AML-193 (cell line): ENCODE measurements at places on chromosomes 5 and 9.

DNA sequence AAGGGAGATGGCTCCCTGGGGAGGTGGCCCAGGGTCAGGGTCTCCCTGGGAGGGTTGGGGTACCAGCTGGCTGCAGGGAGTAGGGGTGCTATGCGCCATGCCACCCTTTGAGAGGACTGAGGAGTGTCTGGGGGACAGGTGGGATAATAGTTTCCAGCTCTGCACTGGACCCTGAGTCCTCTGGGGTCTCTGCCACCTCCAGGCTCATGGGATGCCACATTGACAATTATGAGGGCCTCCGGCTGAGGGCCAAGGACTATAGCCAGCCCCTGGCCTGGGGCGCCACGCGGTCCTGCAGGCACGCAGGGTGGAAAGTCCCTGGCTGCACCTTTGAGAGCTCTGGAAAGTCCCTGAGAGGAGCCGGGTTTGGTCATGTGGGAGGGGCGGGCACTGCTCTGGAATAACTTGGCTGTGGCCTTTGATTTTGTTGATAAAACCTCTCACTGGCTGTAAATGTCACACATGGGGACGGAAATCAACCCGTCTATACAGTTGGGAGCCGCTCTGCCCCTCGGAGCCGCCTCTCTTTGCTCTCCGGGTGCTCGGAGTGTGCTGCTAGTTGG lies 16.0 kb downstream of the TRAF2 start:
- DNase-seq: no peak

DNA sequence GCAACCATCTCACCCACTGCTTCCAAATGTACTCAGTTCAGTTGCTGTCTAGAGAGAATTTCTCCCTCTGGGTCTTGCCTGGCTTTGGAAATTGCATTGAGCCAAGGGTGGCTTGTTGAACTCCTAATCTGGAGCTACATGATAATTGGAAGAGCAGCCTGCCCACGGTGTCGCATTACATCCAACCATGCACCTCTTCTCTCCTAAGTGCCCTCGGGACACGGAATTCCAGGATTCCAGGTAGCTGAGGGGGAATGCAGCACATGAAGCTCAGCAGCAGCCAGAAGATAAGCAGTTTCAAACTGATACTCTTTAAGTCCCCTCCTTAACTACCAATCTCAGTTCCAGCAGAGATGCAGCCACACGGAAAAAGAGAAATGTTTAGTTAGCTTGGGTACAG lies 509.4 kb upstream of the KLF4 start:
- DNase-seq: no peak

DNA sequence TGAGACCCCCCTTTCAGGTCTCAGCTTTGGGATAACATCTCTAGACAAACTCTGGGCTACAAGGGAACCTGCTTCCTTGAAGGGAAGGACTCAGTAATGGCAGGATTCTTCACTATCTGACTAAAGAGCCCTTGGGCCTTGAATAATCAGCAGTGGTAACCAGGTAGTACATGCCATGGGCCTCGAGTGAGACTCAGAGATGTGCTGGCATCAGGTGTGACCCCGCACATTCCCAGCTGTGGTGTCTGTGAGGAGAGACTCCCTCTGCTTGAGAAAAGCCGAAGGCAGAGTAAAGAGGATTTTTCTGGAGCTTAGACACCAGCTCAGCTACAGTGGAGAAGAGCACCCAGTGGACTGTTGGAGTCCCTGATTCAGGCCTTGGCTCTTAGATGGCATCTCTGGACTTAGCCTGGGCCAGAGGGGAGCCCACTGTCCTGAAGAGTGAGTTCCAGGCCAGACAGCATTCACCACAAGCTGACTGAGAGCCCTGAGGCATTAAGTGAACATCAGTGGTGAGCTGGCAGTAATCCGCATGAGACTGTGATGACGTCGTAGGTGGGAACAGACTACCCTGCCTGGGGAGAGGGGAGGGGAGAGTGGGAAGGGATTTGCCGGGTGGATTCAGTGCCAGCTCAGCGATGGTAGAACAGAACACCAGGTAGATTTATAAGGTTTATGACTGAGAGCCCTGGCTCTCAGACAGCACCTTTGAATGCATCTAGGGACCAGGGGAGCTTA lies 5.3 kb upstream of the ZNF782 start:
- no peak for DNase-seq

DNA sequence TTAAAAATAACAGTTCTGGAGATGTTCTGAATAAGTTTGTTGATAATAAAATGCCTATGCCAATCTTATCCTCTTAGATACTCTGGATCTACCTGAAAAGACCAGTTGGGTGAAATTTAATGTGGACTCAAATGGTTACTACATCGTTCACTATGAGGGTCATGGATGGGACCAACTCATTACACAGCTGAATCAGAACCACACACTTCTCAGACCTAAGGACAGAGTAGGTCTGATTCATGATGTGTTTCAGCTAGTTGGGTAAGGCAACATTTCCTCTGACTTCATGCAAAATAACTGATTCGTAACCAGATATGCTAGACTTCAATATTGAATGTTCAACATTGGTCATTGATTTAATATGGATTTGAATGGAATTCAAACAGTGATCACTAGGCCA lies 27.0 kb downstream of the ERAP2 start:
- DNase-seq: no peak

GRCh38 chr5:141846031-141846430 lies 32.2 kb downstream of the PCDH1 start:
- DNase-seq: no peak

- no peak for DNase-seq
These were observed 15.1 kb downstream of the MAPKAP1 start for GRCh38 chr9:125691869-125692268.

- DNase-seq: no peak
These were observed 167.3 kb upstream of the FST start for GRCh38 chr5:53313145-53313544.

DNA sequence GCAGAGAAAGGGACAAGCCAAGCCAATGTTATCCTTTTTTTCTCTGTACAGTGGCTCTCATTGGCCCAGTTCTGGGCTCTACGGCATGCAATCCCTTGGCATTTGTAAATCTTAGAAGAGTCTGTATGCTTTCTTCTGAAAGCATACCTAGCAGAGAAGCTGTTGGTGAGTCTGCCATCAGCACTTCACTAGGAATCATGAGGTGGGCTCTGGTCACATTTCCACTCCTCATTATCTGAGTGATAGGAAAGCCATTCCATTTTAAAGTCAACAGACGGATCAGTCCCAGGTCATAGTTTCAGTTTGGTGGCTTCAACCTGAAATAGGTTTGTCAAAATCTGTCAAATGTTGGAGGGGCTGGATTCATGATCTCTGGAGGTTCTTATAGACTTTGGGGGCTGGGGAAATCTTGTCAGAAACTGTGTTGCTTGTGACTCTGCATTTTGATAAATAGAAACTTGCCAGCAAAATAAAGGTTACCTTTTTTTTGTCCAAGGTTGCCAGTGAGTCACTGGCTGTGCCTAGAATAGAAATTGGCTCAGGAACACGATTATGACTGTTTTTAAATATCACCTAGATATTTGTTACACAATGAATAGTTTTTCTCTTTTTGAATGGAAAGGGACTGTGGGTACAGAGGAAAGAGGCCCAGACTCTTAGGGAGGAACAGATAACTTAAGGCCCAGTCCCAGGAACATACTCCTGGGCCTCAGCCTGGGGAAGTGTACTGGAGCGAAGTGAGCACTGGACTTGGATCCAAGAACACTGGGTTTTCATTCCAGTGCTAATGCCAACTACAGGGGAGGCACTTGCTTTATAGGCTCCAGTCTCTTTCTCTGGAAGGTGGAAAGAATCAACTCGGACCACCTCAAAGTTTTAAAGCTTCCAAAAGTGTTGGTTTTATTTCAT lies 183.1 kb downstream of the NMUR2 start:
- no peak for DNase-seq

DNA sequence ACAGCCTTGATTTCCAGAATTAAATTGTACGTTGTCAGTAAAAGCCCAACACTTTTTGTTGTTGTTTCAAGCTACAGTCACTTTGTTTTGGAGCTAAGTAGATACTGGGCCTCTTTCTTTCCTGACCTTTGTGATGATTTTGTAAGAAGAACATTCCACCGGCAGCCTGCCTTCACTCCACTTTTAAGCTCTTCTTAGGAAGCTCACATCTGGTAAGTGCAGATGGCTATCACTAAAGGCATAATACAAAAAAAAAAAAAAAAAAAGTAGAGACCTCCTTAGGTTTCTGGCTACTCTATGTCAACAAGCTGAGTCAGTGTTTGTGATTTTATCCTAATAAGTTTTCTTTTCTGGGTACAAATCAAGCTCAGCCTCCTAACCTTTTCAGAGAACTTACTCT lies 1922.1 kb upstream of the WWC1 start:
- DNase-seq: no peak

GRCh38 chr9:108311745-108312144 lies 544.0 kb downstream of the ACTL7B start:
- no peak for DNase-seq

GRCh38 chr9:109258481-109259302 lies 62.2 kb downstream of the EPB41L4B start:
- no peak for DNase-seq

DNA sequence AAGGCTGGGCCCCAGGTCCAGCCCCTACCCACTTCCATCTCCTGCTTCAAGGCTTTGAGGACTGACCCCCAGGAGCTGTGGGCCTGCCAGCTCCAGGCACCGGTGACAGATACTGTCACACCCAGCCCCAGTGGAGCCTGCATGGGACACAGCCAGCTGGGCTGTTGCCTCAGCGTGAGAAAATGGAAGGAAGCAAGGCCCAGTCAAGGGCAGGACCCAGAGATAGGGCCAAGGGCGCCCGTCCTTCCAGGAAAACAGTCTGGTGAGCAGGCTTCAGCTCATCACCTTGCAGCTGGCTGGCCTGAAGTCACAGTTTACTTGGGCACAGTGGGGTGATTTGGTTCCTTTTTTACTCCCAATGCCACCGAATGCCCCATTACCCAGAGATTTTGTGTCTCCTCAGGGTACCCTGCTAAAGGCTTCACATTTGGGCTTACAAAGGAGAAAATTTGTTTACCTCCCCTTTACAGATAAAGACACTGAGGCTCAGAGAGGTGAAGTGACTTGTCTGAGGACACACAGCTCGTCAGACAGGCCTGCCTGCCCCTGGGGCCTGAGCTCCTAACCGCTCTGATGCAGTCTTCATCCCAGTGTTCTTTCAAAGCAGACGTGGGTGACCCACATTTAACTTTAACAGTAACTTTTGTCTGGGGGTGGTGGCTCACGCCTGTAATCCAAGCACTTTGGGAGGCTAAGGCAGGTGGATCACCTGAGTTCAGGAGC lies 21.5 kb upstream of the WDR38 start:
- DNase-seq: no peak

GRCh38 chr5:57495285-57496086 lies 12.9 kb upstream of the ACTBL2 start:
- DNase-seq: no peak

DNA sequence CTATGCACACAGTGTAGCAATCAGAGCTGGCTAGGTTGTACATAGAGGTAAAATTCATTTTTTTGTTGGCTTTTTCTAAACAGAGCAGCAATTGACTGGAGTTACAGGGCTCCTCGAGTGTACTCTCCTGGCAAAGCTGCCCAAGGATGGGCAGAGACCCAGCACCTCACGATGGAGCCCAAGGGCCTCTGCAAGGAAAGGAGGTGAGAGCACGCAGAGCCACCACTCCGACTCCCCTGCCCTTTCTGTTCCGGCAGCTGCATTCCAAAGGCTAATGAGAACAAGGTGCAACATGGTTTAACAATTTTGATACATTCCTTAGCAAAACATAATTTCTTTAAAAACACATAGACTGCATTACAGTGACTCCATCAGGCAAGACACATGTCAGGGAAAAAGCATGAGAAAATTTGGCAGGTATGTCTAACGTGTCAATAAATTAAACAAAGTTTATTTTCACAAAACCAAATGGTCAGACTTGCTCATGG lies 47.5 kb downstream of the SAXO1 start:
- DNase-seq: no peak

GRCh38 chr5:90368454-90369246 lies 40.9 kb downstream of the CETN3 start:
- DNase-seq: no peak

GRCh38 chr9:136984464-136985026 lies 1.8 kb downstream of the LCNL1 start:
- DNase-seq: no peak

GRCh38 chr9:38071470-38072134 lies 2.6 kb upstream of the SHB start:
- no peak for DNase-seq

GRCh38 chr5:143796753-143797152 lies 15.2 kb upstream of the HMHB1 start:
- peak; percentile 8 for DNase-seq

DNA sequence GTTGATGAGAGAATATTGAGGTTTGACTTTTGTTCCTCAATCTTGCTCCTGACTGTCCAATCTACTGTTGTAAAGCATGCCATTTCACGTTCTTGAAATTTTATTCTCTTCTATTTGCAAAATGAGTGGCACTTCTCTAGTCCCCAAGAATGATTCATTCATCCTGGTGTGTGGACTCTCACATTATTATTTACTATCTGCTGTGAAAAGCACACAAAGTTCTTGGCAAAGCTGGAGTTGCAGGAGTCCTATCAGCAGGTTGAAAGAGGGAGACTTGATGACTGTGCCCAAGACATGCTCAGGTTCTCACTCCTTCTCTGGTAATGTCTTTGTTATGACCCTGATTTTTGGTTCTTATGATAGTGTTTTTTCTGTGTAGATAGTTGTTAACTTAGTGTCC lies 382.6 kb downstream of the DMRTA1 start:
- DNase-seq: no peak

GRCh38 chr5:156147944-156148285 lies 179.0 kb upstream of the SGCD start:
- DNase-seq: no peak

GRCh38 chr9:749716-750115 lies 91.8 kb upstream of the DMRT1 start:
- DNase-seq: peak; percentile 74

DNA sequence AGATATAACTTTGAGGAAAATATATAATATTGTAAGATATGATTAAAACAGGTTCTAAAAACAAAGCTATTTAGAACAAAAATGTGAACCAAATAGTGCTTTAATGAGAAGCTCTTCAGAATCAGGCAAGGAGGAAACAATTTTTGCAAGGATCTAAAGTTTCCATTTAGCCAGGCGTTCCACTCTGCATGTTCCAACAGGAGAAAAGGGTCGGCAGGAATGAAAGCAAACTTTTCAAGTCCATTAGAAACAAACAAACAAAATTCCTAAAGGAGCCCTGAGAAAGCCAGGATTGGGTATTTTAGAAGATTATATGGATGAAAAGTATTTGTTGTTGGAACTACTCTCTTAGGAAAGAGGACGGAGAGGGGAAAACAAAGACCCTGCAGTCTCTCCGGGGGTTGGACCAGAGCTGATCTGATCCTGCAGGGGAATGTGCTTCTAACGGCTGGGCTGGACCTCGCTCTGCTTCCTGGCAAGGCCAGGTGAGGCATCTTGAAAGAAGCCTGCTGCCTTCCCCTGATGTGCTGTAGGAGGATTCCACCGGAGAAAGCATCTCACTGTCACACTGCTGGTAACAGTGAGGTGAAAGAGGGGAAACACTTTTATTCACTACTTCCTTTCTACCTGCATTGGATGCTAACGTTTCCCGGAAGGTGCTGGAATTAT lies 94.6 kb downstream of the PRRT1B start:
- no peak for DNase-seq
